Tongue (tissue), 3 donors: ENCODE measurements at places on chromosomes 16 and 17. TPM values are rescaled to one million over a fixed set of nuclear protein-coding genes. Genes with fewer than 3 reads are reported as not detected.
A peak's percentile ranks its signal among the peaks of the same experiment; 100 is the strongest.

DNA sequence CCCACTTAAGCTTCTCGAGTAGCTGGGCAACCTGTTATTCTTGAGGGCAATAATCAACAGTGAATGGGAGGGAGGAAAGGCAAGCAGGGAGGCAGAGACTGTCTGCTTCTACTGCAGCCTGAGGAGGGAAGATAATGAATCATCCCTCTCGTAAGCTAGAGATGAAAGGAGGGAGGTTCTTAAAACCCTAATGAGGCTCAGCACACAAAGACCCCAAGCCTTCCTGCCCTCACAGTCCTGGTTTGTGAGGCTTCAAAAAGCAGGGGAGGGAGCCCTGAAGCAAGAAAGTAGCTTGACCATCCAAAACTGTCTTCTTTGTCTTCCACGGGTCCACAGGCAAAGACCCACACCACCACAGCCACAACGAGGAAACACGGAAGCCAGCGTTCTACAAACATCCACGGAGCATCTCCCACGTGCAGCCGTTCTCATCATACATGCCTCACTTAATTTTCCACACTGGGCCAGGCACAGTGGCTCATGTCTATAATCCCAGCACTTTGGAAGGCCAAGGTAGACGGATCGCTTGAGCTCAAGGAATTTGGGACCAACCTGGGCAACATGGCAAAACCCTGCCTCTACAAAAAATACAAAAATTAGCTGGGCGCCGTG lies 1.8 kb downstream of the PIK3R5 start:
- no peak for DNase-seq

DNA sequence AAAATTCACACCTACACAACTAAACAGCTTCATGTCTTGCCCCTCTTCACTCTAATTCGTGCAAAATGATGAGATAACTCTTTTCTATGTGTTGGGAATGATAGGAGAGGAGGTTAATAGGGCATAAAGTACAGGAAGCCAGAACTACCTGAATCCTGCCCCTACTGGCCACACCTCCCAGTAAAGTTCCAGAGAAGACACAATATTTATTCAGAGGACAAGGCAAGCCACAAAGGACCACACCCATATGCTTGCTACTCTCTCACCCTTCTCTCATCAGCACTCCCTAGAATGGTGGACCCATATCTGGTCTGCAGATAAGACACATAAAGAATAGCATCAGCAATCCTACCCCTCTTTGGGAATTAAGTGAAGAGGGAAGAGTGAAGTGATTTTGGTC lies 74.6 kb downstream of the ZNF18 start:
- no peak for DNase-seq

Gene ELP5
- 43.2 TPM for total RNA-seq

DNA sequence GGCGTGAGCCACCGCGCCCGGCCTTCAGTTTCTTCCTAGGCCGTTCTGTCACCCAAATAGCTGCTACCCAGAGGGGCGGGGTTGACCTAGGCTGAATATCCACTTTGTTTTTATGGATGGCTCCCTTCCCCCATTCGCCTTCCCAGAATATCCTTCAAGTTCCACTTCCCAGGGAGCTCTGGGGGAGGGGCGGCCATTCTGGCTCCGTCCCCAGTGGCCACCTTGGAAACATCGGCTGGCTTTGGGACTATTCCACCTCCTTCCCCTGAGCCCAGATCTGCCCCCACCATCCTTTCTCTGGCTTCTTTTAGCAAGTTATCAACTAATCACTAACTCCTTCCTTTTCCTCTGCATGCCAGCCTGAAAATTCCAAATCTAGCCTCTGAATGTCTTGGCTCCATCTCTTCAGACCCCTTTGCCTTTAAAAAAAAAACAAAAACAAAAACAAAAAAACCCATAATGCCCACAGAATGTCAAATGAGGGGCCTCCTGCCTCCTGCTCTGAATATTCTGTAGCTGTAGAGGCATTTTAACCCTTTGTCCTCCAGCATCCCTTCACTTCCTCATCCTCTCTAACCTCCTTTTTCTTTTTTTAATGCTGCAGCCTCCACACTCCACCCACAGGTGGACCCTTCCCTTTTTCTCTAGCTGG lies 6.4 kb downstream of the ATP1B2 start:
- peak; percentile 50 for DNase-seq

- DNase-seq: peak; percentile 86
Measured at GRCh38 chr16:56866955-56867830, 2.2 kb downstream of the SLC12A3 start.

Gene CD300A
- total RNA-seq: 3.0 TPM

Gene UMOD
- not detected for total RNA-seq

DNA sequence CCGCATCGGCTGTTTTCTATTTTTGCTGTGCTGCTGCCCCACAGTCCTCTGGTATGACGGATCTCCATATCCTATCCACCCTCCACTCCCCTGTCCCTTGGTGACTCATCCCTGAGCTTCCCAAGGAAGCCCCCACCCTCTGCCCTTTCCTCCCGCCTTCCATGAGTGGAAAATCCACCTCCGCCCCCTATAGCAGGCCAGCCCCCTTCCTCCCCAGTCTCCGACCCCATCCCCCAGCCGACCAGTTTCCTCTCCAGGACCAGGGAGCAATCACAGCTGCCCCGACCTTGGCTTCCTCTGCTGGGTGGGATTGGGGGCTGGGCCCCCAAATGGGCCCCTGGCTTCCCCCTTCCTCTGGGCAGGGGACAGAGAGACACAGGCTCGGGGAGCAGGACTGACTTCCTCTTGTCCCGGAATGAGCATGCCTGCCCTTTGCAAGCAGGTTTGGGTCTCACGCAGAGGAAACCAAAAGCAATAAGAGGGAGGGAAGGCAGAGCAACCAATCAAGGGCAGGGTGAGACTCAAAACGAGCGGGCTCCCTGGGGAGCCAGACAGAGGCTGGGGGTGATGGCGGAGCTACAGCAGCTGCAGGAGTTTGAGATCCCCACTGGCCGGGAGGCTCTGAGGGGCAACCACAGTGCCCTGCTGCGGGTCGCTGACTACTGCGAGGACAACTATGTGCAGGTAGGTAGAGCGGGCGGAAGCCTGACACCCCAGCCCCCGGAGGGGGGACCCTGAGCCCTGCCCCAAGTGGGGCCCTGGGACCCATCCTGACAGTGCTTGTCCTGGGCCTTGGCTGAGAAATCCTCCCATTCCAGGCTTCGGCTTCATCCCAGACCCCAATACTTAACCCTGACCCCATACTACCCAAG lies at the start of the genes ABI3 and GNGT2:
Gene ABI3, plus strand, starts transcription at position 550 of the 872 bp plus-strand sequence. Its CDS starts 18 bp downstream, at position 568.
Gene GNGT2, minus strand, starts transcription at position 417 of the 872 bp plus-strand sequence. CDS start 3,152 bp downstream, outside the sequence.
- DNase-seq: peak; percentile 35

- DNase-seq: no peak
Measured at GRCh38 chr17:16472539-16472938, 19.5 kb downstream of the LRRC75A start.
